ENCODE measurements at places on chromosomes 12 and 14.

- no peak for DNase-seq
These were observed 12.9 kb upstream of the SLC38A2 start for GRCh38 chr12:46385438-46385837.

DNA sequence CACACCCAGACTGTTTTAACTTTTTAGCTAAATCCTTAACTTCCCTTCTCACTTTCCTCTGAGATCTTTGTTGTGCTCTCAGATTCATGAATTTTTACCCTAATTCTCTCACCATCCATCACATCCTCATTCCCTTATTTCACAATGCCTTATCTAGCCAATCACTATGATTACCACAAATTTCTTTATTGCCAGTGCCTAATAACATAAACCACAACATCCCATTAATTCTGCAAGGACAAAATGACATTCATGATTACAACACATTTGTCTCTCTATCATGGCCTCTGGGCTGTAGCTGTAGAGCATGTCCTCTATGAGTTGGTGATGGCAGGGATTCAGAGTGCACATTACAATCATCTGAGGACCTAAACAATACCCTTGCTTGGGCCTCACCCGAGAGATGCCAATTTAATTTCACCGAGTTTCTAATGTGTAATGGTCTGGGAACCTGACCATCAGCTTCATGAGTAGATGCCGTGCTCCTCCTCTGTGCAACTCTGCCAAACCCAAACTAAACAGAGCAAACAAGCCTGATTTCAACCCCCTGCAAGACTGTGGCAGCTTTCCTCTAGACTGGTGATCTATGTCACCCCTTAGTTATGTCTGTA is 99.3 kb downstream of the SPTSSA start:
- DNase-seq: no peak

DNA sequence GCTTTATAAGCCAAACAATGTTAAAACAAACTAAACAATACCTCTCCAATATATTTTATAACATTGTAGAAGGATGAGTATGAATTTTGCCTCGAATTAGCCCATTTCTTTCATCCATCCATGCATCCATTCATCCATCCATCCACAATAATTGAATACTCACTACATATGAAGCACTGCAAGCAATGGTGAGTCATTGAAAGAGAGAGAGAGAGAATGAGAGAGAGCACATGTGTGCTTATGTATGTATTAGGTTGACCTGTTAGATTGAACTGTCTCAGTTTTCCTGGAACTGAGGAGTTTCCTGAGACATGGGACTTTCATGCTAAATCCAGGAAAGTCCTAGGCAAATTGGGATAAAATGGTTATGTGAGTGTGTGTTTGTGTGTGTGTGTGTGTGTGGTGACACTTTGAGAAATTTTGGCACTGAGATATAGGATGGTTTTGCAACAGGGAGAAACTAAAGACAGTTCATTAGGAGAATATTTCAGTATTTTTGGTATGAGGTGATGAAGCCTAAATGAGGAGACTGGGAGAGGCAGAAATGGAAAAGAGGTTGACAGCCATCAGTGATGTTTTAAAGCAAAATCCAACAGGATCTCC is 98.4 kb downstream of the C12orf75 start:
- no peak for DNase-seq

- DNase-seq: no peak
These were observed 36.3 kb downstream of the SRGAP1 start for GRCh38 chr12:63880742-63881263.

- DNase-seq: no peak
These were observed 72.4 kb upstream of the STAC3 start for GRCh38 chr12:57323416-57323815.

DNA sequence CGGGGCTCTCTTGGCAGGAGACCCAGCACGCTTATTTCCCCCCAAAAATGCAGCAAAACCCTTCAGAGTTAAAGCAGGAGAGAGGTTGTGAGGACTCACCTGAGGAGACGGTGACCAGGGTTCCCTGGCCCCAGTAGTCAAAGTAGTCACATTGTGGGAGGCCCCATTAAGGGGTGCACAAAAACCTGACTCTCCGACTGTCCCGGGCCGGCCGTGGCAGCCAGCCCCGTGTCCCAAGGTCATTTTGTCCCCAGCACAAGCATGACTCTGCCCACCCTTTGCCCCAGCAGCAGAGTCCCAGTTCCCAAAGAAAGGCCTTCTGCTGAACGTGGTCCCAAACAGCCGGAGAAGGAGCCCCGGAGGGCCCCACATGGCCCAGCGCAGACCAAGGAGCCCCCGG is 337.7 kb downstream of the TMEM121 start:
- DNase-seq: no peak

DNA sequence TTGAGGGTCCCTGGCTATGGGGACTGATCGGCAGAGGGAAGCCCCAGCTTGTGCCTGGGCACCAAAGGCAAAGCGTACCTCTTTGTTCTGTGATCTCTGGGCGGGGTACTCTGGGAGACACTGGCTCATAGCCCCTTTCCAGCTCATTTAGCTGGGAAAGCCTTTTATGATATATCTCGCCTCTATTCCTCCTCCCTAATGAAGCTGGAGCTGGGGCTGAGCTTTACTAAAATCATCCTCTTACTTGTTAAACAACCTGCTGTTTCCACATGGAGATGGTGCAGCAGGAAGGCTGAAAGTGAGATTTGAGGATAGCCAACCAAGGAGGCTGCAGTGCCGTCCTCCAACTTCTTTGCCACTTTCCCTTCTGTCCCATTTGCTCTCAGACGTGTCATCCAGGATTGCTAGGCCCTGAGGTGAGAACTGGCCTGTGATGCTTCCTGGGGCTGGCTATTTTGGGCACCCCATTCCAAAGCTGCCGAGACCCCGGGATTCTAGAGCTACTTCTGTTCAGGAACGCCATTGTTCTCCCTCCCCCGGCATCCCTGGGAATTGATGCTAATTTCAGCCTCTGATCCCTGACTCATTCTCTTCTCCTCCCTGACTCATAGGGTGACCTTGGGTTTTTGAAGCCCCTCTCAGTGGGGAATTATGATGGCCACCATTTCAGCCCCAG is 16.0 kb downstream of the PDE1B start:
- no peak for DNase-seq
